HFF-Myc (cell line): ENCODE measurements at places on chromosomes 12 and 14.

- no peak for DNase-seq
Measured at GRCh38 chr12:32507942-32508320, 108.6 kb downstream of the FGD4 start.

DNA sequence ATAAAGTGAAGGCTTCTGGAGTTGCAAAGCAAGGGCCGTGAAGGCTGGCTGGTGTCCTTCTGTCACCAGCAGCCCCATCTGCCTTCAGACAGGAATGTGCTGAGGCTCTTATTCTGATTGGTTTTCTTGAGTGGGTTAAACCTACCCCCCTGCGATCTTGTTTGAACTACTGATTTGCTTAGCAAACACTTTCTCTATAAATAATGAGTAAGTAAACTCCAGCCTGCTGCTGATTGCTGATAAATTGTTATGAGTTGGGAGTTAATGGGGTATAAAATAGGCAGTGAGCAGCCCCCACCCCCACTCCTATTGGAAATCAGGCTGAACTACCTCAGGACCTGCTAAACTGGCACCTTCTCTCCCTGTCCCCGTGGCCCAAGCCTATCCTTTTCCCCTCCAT lies 146.1 kb upstream of the NOS1 start:
- no peak for DNase-seq

DNA sequence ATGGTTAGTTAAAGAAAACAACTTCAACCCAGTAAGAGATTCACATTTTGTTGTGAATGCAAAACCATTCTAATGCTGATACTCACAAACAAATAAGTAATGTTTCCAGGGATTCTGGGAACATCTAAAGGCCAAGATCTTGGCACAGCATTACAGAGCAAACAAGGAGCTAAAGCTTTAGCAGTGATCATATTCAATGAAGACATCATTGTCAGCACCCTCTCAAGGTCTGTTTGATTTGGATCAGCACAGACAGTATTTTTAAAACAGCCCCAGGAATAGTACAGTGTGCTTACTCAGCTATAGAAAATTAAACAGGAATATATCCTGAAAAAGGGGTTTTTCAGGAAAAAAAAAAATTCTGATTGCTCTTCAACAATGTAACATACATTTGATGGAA lies 71.4 kb downstream of the TMEM260 start:
- no peak for DNase-seq

GRCh38 chr12:18612971-18613370 lies 124.8 kb downstream of the PLCZ1 start:
- no peak for DNase-seq

GRCh38 chr14:67468378-67468730 lies 20.2 kb downstream of the TMEM229B start:
- DNase-seq: no peak

- DNase-seq: no peak
Measured at GRCh38 chr14:45089813-45090212, 5.9 kb downstream of the PRPF39 start.

DNA sequence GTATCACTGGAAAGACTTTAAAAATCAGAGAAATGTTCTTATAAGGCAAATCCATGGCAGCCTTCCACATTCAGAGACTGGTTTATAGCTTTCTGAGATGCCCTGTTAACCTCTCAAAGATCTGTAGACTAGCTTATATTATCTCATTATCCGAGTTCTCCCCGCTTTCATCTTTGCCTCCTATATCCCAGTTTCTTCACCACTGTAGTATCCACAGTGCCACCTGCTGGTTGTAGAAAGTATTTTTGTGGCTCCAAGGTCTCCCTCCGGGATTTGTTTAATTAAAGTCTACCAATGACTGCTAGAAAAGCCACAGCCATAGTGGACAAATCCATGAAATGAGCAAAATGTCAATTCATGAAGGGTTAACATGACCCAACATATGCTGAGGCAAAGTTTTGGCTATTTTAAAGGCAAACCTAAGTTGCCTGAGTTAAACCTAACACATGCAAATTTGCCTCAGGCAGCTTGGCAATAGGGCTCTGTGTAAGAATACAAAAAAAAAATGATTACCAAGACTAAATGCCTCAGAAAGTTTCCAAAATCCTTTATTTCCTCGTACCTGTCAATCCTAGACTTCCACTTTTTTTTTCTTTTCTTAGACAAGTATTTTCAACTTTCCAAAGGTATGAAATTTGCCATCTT lies 218.8 kb upstream of the BMP4 start:
- DNase-seq: peak; percentile 88

- no peak for DNase-seq
Measured at GRCh38 chr12:9349888-9350885, 142.0 kb upstream of the PZP start.

DNA sequence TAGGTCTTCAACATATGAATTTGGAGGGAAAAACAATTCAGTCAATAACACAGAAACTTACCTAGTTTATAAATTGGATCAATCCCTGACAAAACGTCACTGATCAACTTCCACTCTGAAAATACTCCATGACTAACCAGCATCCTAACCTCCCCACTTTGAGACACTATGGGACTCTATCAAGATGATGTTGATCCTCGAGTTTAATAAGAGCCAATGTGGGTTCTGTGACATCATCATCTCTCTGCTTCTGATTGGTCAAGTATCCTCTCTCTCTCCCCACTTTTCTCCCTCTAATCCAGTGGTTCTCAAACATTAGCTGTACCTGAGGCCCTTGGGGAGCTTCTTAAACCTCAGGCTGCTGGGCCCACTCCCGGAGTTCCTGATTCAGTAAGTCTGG lies at the start of gene SMCO2:
TSS of gene SMCO2 (plus strand) at position 301 of the 400 bp plus-strand sequence. CDS start 23,896 bp downstream, outside the sequence.
- no peak for DNase-seq

GRCh38 chr14:74552623-74553022 lies 59.1 kb downstream of the ISCA2 start:
- no peak for DNase-seq

DNA sequence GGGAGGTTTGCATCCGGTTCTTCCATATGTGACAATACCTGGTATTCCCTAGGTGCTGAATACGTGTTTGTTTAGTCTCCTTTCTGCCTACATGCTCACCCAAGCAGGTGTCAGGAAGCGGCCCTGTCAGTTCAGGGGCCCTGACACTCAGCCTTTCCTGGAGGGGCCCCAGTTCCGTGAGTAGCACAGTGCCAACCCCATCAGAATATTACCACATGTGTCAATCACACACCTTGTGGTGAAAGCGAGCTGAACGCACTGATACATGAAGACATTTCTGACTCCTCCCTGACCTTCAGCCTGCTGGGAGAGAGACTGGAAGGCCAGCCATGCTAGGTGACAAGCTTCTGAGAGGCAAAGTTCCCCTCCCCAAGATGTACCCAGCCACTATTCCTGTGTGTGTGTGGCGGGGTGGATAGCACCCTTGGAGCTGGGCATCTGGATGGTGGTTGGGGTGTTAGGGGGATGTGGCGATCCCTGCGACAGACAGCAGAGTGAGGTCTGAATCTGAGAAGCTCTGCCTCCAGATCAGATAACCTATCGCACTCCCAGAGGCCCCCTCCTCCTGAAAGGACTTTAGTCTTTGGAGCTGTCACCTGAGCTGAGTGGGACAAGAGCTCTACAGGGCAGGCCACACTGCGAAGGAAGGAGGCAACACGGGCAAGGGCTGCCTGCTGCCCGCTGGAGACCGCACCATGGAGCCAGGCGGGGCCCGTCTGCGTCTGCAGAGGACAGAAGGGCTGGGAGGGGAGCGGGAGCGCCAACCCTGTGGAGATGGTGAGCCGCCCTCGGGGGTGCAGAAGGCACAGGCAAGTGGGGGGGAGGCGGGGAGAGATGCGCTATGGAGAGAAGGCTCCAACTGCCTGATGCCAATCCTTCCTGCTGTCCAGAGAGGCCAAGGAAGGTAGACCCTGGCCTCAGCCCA lies at the start of gene SOAT2:
TSS of gene SOAT2 (plus strand) at position 604 of the 925 bp plus-strand sequence. CDS start at position 696, 92 bp downstream.
- DNase-seq: no peak

GRCh38 chr12:16166563-16167470 lies 110.7 kb downstream of the SLC15A5 start:
- no peak for DNase-seq

DNA sequence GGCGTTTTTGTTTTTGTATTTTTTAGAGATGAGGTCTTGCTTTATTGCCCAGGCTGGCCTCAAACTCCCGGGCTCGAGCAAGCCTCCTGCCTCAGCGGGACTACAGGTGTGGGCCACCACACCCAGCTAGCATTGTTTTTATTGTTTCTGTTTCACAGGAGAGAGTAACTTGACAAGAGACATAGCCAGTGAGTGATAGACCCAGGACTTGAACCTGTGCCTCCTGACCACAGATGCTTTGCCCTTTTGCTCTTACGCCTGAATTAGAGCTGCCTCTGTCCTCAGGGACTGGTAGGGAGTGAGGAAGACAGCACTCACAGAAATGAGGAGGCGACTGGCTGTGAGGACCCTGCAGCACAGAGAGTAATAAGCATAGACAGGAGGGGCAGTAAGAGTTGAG lies 2.3 kb downstream of the EVL start:
- DNase-seq: no peak

DNA sequence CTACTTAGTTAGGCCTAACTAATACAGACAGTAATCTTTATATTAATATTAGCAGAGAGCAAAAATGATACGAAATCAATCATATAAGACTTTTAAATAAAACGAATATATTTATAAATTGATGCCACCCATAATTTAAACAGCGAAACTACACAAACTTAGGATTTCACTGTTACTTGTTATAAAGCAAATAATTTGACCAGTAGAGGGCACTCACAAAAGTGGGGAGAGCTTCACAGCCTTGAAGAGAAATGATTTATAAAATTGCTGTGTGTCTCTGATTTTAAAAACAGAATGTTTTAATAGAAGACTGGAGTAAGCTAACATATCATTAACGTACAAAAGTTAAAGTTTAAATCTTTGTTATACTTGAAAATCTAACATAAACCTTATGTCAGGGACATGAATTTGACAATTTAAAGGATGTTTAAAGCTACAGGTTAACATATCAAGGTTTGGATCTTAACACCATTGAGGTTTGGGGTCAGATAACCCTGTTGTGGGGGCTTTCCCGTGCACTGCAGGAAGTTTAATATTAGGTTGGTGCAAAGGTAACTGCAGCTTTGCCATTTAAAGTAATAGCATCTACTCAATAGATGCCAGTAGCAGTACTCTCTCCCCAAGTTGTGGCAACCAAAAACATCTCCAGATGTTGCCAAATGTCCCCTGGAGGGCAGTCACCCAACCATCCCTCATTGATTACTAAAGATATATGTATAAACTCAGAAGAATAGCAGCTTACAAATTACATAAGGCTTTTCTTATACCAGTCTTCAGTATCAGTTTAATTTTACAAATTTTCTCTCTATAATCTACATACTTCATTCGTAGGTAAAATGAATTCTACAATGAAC lies 9.3 kb downstream of the KRAS start:
- no peak for DNase-seq

DNA sequence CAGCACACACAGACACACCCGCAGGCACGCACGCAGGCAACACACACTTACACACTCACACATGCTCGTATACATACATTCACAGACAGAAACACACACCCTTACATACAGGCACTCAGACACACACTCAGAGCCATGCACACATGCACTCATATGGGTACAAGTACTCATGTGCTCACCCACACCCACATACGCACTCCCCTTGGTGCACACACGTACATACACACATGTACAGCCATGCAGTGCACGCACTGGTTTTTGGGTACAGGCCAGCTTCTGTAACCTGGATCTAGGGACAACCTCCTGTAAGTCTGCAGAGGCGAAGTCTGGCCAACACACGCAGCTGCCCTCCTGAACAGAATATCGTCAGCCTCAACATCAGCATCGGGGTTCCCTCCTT lies 221.3 kb upstream of the RTL1 start:
- DNase-seq: no peak

DNA sequence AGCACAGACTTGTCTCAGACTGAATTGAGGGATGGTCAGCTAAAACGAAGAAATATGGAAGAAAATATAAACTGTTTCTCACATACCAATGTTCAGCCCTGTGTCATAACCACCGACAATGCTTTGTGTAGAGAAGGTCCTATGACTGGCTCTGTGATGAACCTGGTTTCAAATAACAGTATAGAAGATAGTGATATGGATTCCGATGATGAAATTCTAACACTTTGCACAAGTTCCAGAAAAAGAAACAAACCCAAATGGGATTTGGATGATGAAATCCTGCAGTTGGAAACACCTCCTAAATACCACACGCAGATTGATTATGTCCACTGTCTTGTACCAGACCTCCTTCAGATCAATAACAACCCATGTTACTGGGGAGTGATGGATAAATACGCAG lies 7.9 kb upstream of the MAPK1IP1L start:
- DNase-seq: no peak

GRCh38 chr12:92928421-92928961 lies 604 bp downstream of the EEA1 start:
- no peak for DNase-seq

DNA sequence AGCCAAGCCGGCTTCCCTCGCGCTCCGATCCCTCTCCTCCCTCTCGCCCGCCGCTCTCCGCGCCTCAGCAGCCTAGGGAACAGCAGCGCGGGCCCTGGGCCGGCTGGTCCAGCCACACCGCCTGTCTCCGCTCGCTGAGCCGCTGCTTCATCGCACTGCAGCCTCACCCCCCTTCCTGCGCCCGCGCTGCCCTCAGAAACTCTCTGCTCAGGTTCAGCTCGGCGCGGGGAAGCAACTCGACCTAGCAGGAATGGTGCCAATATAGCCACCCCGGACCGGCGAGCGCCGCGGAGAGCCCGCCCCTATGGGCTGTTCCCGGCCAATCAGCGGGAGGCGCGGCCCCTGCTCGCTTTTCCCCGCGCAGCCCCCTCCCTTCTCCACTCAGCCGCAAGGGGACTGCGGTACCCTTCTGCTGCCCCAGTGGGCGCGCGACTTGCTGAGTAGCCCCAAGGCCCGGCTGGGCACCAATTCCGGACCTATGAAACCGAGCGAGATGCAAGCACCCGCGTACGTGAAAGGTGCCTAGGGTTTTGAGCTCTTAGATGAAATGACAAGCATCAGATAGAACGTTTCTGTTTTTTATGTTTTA lies at the start of gene ADAMTS20:
TSS of gene ADAMTS20 (minus strand) at position 233 of the 589 bp plus-strand sequence. CDS start 282 bp downstream, outside the sequence.
- no peak for DNase-seq

GRCh38 chr14:91706996-91707395 lies 24.9 kb downstream of the CATSPERB start:
- no peak for DNase-seq

- DNase-seq: no peak
Measured at GRCh38 chr12:54251667-54252284, 28.1 kb downstream of the CBX5 start.
